ENCODE measurements at places on chromosomes 1 and 21.

DNA sequence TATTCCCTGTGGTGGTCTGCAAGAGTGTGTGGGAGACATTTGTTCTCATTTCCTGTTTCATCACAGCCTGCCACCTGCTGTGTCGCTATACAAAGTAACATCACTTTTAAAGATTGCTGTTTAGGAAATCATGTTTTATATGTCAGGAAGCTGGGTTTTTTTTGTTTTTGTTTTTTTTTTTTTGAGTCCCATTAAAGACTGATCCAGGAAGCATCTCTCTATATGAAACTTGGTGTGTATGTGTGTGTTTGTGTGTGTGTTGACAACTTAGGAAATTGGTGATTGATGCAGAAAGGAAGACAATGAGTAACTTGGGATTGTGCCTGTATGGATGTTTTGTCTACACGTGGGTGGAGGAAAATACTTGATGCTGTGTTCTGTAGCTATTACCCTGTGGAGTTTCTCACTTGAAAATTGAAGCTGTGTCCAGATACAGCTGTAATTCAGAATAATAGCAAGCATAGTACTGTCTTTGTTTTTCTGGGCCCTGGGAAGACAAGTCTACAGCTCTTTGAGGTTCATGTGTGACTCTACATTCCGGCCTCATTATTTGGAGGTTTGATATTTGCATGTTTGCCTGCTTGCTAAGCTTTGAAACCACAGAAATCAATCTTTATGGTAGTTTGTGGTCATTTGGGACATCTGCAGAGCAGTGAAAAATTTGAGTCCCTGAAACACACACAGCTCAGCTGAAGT, 47.9 kb downstream of the LAMC1 start:
- no peak for DNase-seq

DNA sequence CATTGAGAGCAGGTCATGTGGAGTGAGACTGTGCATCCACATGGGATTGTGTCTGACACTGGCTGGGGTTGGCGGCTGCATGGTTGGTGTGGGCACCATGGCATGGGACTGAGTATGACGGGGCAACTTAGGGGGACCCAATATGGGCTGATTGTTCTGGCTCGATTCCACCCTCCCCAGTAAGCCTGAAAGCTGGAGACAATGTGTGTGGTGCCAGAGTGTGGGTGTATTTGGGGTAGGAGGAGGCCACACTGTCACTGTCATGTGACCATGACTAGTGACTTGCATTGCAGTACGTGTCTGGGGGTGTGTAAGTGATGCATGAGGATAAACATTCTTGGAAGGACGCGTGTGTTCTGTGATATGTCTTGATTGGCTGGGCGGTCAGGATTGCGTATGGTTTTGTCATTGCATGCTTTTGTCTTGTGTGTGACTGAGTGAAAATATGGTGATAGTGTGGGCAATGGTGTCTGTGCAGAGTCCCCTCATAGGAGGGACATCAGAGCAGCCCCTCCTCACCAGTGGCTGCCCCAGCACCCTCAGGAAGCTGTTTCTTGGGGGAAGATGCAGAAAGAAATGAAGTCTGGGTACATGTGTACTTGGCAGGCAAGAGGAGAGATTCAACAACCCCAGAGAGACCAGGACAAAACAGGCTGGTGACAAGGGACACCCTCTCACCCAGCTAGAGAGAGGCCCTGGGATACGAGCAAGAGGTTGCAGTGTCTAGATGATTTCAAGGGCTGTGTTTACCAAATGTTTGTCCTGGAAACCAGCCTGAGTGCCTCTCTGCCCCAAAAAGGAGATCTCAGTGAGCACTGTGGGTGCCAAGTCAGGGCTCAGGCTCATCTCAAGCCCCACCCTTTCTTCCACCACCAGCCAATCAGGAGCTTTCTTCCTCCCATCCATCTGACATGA, 36.3 kb downstream of the SDC3 start:
- DNase-seq, result no peak

- DNase-seq, result no peak
These were observed 366.9 kb downstream of the TGFB2 start for GRCh38 chr1:218711884-218712674.

DNA sequence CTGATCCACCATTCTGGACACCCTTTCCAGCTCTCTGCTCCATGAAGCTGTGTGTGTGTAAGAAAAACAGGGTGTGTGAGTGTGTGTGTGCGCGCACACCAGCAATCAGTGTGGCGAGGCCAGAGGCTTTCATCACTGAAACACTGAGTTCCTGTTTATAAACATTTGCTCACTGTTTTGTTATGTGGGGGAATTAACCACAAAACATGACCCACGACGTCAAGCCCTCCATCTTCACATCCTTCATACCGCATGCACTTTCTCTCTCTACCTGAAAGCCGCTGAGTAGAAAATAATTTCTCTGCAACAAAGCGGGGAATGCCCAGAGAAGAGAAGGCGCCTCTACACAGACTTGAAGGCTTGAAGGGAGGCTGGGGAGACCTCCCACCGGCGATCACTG, 148.9 kb upstream of the IRF2BP2 start:
- DNase-seq, result no peak

DNA sequence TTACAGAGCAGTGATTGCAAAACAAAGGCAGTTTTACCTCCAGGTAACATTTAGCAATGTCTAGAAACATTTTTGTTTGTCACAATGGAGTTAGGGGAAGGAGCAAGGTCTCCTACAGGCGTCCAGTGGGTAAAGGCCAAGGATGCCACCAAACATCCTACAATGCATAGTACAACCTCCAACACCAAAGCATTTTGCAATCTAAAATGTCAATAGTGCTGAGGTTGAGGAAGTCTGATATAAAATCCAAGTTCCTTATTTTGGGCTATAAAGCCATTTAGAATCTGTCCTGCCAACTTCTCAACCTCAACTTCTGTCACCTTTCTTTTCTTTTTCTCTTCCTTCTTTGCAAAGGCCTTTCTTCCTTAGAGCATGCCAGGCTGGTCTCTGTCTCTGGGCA, 111.2 kb downstream of the FASLG start:
- no peak for DNase-seq

DNA sequence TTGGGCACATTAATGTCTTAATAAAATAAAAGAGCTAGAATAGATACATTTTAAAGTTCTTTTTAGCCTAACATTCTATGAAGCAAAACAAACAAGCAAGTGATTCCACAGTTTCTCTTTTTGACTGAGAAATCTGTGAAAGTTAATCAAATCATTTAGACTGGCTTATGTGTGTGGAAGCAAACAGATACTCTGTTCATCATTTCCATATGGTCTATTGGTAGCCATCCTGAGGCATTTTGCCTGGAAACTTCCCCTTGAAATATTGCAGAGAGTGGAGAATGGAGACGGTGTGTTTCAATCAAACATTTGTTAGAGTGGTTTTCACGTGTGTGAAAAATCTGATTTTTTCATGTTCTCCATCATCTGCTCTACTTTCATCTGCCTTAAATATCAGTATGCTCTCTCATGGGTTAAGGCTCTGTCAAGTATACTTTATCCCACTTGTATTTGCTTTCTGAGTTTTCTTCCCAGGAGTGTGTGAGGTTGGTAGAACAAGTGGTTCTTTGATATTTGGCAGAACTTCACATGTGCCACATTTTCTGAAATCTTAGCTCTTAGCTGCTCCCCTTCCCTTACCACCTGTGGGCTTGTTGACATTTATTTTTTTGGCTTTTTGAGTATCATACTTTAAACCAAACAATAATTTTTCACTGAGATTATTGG, 139.1 kb upstream of the PTGFR start:
- no peak for DNase-seq

GRCh38 chr21:35204850-35205541, 155.9 kb upstream of the RUNX1 start:
- DNase-seq, result no peak

- no peak for DNase-seq
These were observed 724 bp downstream of the DOCK7 start for GRCh38 chr1:62687421-62687902.

DNA sequence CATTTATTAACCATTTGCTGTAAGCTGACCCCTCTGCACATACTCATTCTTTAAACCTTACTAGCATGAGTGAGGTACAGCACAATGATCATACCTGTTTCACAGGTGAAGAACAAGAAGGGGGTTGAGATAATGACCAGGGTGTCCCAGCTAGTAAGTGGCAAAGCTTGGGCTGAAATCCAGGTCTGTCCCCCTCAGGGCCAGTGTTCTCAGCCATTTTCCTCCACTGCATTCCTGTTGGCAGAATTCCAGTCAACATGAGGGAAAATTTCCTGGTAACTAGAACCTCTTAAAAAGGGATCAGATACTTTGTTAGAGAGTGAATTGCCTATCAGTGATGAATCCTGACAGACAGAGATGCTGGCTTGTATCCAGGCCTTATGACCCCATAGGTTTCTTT, 48.1 kb downstream of the SPATA46 start:
- no peak for DNase-seq

GRCh38 chr1:224368409-224368808, 11.7 kb downstream of the CNIH4 start:
- DNase-seq, result no peak

GRCh38 chr1:151293093-151293492, 11.0 kb downstream of the ZNF687 start:
- no peak for DNase-seq

DNA sequence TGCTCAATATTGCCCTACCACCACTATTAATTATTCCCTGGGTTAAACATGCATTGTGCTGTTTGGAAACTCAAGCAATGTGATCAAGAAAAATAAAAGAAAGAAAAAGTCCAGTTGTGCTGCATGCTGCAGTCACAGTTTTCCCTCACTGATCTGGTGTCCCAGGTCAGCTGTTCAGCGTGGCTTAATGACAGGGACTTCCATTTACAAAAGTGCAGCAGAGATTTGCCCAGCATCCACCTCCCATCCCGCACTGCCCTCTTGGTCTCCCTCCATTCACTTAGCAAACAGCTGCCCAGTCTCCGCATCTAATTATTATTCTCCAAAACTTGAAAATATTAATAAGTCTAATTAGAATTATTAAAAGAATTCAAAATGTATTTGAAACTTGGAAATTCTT, 2.0 kb upstream of the OR2T4 start:
- no peak for DNase-seq

DNA sequence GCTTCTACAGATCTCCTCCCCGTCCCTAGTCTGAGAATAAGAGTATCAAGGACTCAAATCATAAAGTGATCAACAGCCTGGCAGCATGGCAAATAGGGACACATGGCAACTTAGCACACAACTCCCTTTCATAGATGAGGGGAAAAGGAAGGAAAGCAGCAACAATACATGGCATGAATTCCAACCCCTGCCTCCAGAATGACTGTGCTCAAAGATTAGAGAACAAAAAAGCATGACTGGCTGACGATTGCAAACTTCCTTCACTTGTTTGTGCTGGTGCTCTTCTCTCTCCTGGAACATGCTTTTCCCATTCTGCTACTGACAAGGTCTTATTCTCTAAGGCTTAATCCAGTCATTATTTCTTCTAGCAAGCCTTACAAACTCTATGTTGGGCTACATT, 11.5 kb downstream of the KTI12 start:
- no peak for DNase-seq

GRCh38 chr1:223143537-223144248, 645 bp upstream of the TLR5 start:
- DNase-seq, result no peak

DNA sequence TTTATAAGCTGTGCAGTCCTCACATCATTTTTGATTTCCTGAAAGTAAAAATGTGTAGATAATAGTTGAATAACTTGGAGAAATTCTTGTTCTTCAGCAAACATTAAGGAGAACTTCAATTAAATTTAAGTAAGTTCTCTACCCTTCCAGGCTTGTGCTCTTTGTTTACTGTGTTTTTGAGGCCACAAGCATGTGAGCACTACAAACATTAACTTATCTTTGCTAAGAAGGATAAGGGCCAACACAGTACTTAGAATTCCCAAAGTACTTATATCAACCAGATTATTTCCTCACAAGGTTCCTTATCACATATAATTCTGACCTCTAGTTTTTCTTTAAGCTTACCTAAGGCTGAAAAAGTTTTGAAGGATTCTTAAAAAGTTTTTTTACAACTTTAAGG, 24.7 kb upstream of the RWDD3 start:
- no peak for DNase-seq

DNA sequence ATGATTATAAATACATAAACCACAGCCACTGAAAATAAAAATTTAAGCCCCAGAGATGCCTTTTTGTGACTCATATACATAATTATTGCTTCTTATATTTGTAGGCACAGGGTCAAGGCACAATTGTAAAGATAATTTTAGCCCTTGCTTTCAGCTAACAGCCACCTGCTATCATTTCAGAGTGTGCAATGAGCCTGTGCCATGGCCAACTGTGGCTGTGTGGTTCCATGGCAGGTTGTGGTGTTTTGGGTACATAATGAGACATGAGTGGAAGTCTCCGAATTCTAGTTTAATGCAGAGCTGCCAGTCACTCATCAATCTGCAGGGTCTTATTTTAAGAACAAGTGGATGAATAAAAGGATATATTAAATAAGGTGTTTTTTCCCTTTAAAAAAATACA, 346.9 kb upstream of the SNX7 start:
- DNase-seq, result no peak

DNA sequence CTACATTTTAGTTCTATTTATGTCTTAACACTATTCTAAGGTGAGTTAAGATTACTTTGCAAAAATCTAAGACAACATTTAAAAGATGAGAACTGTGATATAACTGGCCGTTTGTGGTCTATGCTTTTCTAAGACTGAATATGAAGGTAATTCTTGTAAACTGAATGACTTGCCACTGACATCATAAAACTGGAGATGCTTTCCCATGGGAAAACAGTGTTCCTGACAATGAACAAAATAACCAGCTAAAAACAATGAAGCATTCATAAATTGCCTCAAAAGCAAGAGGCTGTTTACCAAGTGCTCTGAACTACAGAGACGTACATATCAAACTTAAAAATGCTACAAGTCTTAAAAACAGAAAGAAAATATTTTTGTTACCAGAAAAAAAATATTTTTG, 54.7 kb downstream of the APP start:
- DNase-seq, result no peak

- no peak for DNase-seq
These were observed 15.1 kb upstream of the IL22RA1 start for GRCh38 chr1:24157918-24158481.

- no peak for DNase-seq
These were observed 32.1 kb upstream of the RUNX3 start for GRCh38 chr1:24961961-24962861.

DNA sequence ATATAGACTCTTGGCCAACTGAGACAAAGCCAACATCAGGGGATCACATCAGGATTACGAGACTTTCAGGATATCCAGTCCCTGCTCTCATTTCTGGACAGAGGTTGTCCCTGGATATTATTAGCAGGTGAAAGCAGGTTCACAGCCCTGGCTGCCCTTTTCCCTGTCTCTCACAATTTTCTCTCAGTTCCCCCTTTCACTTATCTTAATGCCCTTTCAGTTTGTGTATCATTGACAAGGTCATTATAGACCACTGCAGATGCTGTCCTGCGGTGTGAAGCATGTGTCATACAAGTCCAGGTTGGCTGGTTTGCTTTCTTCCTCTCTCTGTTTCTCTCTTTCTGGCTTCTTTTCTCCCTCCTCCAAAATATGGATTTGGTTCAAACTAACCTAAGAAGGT, 2.1 kb upstream of the KLHDC9 start:
- DNase-seq, result no peak

DNA sequence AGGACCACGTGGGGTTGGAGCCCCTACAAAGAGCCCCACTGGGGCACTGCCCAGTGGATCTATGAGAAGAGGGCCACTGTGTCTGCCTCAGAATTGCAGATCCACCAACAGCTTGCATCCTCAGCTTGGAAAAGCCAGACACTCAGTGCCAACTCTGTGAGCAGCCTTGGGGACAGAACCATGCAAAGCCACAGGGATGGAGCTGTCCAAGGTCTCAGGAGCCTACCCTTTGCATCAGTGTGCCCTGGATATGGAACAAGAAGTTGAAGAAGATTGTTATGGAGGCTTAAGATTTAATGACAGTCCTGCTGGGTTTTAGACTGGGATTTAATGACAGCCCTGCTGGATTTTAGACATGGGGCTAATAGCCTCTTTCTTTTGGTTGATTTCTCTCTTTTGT, 1670.9 kb downstream of the PLA2G4A start:
- no peak for DNase-seq
